Non-pigmented ciliary epithelial cell (primary cell): ENCODE measurements at places on chromosomes 13 and 19.

DNA sequence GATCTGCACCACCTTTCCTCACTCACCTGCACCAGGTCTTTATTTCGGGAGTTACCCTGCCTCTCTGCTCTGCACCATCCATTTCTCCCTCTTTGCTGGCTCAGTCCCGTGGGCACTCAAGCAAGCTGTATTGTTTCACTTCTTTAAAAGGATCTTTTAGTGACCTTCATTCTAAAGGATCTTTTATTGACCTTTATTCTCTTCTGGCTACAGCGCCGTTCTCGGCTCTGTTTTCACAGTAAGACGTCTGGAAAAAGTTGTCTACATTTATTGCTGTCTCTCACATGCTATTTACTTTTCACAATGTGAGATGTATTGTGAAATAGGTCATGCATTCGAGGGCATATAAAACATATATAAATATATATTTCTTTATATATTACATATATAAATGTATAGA is 35.6 kb upstream of the ARGLU1 start:
- DNase-seq, result no peak

DNA sequence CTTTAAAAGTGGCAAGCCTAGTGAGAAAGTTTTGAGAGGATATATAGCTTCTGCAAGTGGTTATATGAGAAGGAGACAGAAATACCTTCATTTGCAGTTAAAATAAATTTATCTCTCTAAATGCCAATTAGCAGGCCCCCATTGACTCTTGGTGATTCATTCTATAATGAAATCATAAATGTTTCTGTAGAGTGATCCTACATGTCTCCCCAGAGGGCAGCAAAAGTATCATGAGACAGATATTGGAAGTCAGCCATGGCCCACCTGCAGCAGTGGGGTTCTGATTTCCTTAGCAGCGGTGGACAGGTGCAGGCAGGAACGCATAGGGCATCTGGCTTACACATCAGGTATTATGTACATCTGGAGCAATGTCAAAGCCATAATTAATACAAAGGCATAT is 385.4 kb upstream of the SLC10A2 start:
- DNase-seq, result no peak

DNA sequence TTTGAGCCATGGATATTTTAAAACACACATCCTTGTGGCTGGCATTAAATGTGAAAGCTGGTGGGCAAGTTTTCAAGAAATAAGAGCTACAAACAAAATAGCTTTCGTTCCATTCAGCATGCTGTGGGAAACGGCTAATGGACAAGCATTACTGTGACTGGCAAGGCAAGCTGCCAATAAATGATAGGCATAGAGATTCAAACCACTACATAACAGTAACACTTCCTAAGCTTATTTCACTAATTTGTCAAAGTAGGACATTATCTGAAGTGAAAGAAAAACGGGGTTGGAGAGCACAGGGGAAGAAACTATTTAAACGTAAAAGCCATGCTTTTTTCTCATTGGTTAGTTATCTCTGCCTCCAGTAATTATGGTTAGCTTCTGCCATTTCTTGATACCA is 26.0 kb downstream of the OBI1 start:
- DNase-seq, result no peak

DNA sequence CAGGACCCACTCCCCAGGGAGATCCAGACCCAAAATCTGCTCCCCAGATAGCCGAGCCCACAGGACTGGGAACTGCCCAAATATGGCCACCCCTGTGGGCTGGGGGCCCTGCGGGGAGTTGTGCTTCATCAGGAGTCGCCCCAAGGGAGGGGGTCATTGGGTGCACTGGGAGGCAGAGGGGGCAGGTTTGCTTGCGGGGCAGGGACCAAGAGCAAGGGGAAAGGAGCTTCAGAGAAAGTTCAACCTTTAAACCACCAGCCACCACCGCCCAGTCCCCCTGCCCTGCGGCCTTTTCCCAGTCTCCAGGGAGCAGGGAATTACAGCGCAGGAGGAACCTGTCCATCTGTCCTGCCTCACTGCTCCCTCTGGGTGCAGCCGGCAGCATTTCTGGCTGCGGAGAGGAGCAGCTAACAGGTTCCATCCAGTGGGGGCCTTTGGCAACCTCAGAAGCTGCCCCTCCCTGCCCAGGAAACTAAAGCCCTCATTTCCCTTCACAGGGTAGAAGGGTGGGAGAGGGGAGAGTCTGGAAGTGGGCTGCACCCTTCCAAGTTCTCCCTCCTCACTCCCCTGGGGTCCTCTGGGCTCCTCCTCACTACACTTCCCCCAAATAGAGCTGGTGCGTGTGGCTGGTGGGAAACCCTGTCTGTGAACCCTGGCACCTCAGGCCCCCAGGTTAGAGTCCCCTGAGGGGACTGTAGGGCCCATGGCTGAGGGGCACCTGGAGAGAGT is 13.8 kb upstream of the ASF1B start:
- no peak for DNase-seq

DNA sequence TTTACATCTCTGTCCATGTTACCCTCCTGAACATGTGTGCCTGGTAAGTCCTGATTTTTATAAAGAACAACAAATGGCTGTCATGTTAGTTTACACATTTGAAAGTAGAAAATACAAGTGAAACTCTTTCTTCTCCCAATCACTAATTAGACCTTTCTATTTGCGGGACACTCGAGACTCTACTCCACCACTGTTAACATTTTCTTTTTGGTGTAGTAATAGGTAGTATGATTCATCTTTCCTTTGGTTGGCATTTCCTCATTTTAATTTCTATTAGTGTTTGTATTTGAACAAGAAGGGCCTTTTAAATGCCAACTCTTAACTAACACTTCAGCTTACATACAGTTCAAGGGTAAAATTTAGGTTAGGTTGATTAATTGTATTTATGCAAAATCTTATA is 371.1 kb downstream of the PCDH9 start:
- no peak for DNase-seq
